ENCODE measurements at places on chromosomes 13 and 19.

DNA sequence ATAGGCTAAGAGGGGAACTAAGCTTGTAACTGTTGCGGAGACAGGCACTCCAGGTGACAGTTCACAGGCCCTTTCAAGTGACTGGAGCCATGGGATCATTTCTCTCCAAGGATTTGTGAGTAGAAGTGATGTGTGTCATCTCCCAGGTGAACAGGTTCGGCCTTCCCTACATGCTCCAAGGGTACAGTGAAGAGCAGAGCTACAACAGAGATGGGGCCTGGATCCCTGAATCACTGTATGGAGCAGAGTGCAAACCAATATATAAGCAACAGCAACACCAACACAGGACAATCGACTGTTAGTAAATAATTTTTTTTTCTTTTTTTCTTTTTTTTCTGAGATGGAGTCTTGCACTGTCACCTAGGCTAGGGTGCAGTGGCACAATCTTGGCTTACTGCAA, 15.0 kb downstream of the ZSCAN18 start:
- no peak for DNase-seq

- DNase-seq = no peak
Measured at GRCh38 chr13:62482351-62482750, 1066.7 kb upstream of the PCDH20 start.

DNA sequence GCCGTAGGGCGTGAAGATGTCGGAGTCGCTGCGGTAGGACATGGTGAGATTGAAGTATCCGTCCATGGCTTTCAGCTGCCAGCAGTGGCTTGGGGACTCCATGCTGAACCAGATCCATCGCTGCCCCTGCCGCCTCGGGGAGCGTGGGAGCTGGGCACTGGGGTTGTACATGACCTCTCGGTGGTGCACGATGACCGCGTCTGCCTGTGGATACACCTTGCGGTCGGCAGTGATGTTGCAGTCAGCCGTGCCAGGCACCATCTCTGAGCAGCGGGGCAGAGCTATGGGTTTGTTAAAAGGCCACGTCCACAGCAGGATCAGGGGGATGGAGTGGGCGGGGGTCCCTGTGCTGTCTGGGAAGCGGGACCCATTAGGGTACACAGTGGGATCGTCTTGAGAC, 7.4 kb downstream of the FUT6 start:
- no peak for DNase-seq

GRCh38 chr19:926589-927350, 935 bp downstream of the ARID3A start:
- DNase-seq = peak; percentile 78

DNA sequence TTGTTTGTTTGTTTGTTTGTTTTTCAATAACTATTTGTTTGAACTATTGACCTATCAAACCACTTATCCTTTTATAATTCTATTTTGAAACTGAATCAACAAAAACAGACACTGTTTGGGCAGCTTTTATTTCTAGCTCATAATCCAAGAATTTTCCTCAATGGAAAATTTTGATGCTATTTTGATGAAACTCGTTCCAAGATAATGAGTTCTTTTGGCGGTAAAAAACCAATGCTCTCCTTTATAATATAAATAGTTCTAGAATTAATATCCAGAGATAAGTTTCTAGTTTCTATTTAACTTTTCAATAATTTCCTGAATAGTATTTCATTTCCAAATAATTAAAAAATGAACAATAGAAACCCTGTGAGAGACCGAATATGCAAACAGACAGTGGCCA, 146.5 kb upstream of the EDNRB start:
- no peak for DNase-seq

DNA sequence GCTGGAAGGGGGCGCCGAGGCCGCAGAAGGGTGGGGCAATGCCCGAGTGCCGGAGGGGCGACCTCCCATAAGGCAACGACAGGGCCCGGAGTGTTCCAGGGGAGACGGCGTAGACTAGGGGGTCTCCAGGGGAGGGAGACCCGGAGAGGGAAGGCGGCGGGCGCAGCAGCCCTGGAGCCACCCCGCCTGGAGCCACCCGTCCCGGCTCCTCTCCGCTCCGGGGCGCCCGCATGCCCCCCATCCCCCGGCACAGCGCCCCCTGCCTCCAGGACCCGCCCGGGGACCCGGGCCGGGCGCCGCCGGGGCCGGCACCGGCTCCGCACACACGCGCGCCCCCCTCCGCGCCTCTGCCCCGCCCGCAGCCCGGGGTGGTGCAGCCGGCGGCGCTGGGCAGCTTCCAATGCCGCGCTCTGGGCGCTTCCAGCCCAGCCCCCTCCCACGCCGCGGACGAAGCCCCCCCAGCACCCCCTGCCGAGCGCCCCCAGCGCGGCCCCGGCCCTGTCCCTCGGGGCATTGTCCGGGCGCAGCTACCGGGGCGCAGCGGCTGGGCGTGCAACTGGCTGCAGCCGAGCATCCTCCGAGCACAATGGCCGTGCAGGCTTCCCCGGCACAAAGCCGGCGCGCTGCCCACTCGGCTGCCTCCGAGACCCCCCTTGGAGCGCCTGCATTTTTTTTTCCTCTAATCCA, 519 bp downstream of the PTPRS start:
- DNase-seq = peak; percentile 27

GRCh38 chr13:53250272-53250875, 221.8 kb downstream of the OLFM4 start:
- peak; percentile 4 for DNase-seq

DNA sequence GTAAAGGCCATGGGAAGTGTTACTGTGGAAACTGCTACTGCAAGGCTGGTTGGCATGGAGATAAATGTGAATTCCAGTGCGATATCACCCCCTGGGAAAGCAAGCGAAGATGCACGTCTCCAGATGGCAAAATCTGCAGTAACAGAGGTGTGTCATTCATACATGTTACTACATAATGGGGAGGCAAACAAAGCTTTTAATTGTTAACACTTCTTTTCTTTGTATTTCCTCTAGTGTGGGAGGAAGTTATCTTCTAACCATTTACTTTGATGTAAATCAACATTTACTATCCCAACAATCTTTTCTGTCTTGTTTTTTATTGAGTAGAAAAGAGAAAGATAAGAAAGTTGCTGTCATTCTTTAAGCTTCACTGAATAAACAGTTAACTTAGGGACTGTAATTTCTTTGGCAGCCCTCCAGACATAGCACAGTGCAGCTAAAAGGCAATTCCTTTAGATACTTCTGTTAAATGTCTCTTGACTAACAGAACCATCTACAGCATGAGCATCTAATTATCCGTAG, 126.9 kb downstream of the ITGBL1 start:
- DNase-seq = no peak

DNA sequence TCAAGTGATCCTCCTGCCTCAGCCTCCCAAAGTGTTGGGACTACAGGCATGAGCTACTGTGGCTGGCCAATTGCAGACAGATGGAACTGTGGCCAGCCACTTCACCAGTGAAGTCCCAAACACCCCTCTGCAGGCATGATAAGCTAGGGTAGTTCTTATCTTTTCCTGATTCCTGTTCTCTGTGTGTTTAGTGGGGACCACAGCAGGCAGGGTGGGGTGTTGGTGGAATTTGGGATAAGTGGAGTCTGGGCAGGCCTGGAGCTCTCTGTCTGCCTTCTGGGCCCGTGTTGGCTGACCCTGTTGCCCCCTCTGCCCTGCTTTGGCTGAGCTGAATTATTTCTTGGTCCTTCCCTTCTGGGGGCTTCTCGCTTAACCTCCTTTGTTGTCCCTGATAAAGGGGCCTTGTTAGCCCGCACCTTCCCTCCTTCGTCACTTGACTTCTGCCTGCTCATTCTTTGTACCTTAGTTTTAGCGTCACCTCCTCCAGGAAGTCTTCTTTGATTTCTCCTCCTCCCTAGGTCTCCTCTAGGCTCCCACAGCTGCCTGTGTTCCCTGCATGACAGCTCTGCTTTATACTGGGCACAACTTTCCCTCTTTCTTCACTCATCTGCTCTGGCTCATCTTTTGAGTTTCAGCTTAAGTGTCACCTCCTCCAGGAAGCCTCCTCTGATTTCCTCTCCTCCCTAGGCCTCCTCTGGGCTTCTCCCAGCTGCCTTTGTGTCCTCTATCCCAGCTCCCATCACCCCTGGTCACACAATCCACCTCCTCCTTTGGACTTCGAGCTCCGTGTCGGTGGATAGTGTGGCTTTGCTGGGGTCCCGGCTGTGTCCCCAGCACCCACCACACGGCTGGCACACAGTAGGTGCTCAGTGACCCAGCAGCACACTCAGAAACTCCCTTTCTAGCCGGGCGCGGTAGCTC, 1.7 kb upstream of the NCLN start:
- no peak for DNase-seq

DNA sequence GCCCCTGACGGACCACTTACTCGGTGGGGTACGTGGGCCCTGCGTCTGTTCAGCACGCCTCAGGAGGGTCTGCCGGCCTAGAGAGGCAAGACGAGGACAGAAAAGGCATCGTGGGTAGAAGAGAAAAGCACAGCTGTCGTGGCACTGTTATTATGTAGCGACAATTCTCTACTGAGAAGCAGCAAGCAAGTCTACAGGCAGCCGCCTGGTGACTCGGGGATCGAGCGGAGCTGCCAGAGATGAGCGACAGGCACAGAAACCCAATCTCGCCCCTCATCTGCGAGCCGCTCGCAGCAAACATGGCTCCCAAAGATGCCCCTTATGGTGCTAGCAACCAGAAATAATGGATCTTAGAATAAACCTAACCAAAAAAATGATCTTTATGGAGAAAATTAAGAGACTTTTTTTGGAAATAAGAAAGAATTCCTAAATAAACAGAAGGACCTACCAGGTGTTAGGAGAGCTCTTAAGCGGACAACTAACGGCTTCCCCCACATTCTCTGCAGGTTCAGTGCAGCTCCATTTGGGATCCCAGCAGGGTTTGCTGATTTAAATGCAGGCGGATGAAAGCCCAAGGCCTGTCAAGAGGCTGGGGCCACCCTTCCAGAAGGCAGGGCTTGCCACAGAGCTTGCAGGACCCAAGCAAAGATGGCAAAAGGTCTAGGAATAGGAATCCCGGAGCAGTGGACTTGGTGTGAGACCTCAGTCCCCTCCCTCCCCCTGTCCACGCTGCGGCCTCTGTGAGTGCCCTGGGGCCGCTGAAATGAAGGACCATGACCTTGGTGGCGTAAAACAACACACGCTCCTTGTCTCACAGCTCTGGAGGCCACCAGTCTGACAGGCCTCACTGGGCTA, 152.6 kb downstream of the KDM4B start:
- DNase-seq = no peak

DNA sequence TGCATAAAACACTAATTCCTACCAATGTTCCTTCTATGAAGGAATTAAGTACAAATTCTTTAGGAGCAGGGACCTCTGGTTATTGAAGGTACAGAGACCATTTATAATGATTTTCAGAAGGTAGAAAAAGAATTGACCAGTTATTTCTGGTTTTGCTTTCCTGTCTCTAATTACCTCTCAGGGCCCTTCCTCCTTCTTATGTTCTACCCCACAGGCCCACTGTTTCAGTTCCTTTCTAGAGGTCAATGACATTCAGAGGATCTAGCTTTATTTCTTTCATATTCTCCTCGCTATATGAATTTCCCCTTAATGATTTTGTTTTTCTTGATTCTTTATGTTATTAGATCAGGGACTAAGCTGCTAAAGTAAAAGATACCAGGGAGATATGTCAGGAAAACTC, 345.0 kb upstream of the SPRY2 start:
- no peak for DNase-seq

DNA sequence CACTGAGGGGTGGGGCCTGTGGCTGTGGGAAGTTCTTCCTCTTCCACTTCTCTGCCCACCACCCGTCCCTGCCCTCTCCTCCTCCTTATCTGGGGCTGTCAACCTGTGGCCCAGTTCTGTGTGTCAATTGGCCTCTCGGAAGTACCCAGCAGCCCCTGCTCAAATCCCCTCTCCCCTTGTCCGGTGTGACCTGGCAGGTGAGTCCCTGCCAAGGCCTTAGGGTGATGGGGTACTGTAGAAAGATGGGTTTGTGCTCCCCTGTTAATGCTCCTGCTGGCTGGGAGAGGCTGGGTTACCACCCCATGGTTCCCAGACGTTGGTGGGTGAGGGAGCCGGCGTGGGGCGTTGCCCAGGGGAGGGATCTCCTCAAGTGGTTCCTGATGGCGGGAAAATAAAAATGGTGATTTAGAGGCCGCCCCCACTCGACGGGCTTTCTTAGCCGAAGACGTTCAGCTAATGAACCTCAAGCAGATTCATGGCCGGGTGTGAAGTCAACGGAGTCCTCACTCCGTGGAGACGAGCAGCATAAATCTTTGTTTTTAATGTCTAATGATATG, 141.2 kb downstream of the URI1 start:
- no peak for DNase-seq

GRCh38 chr13:112775791-112776279, 86.0 kb downstream of the ATP11A start:
- DNase-seq = no peak

- DNase-seq = no peak
Measured at GRCh38 chr19:32458500-32459123, 53.0 kb downstream of the DPY19L3 start.

GRCh38 chr13:27171244-27171826, at the start of gene USP12:
Gene USP12 (minus strand): TSS chr13:27171811. CDS start chr13:27171639, 172 bp downstream.
- peak; percentile 51 for DNase-seq

DNA sequence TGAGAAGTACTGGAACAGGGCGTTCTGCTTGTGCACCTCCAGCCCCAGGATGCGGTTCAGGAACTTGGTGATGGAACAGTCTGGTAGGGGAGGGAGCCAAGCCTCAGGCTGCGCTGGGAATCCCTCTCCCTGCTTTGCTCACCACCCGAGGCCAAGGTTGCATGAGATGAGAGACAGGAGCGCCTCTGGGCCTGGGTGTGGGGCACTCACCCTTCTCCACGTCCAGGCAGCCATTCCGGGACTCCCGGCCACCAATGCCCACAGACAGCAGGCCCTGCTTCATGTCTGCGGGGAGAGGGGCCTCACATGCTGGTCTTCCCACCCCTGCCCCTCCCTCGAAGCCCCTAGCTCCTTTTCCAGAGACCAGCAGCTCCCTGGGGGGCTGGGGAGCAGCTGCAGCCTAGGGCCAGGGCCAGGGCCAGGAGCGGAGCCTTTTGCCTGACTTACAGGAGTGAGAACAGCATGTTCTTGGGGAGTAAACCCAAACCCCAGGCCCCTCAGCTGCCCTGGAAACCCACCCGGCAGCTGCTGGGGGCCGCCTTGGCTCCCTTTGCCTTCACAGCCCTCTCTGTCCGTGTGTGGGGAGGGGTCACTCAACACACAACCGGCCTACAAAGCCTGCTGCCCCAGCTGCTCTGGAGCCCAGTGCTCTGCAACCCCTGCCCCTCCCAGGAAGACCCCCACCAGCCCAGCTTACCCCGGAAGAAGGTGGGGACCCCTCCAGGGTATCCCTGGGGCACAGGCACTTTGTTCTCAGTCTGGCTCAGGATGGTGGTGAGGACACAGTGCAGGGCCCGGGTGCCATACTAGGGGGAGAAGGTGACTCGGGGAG, 7.2 kb downstream of the GPX4 start:
- no peak for DNase-seq

GRCh38 chr13:106883976-106884375, 316.0 kb upstream of the ARGLU1 start:
- DNase-seq = no peak

GRCh38 chr13:23750383-23751121, 138.6 kb downstream of the MIPEP start:
- no peak for DNase-seq

DNA sequence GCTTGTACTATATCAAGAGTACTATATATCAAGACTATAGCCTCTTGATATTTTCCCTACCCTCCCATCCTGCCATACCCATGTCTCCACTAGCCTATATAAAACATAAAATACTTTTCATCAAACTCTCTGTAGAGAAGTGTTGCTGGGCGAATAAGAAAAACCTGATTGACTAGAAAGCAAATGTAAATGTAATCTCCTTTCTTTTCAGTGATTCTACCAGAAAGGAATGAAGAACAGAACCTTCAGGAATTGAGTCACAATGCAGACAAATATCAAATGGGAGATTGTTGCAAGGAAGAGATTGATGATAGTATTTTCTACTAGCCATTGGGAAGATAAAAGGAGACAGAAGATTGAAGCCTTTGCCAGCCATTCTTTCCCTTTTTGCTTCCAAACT, 89.2 kb downstream of the KCNRG start:
- no peak for DNase-seq

- no peak for DNase-seq
Measured at GRCh38 chr13:33218020-33218419, 67.5 kb downstream of the STARD13 start.

Data from stimulated activated naive CD8-positive, alpha-beta T cell treated with anti-CD3 and anti-CD28 coated beads, Interleukin-15, Interleukin-2, amounts not matched to agents 100 U/mL and 50 U/mL, for 24 hours (primary cell).